Cerebellar nuclear complex (tissue), 1 donor: ENCODE measurements at places on chromosomes 11 and 22.

GRCh38 chr22:36297568-36297967, 44.6 kb downstream of the APOL1 start:
- no peak for DNase-seq

GRCh38 chr11:60145677-60146076, 37.2 kb downstream of the MS4A6A start:
- no peak for DNase-seq

GRCh38 chr11:125512106-125512505, 16.0 kb upstream of the FEZ1 start:
- no peak for DNase-seq

DNA sequence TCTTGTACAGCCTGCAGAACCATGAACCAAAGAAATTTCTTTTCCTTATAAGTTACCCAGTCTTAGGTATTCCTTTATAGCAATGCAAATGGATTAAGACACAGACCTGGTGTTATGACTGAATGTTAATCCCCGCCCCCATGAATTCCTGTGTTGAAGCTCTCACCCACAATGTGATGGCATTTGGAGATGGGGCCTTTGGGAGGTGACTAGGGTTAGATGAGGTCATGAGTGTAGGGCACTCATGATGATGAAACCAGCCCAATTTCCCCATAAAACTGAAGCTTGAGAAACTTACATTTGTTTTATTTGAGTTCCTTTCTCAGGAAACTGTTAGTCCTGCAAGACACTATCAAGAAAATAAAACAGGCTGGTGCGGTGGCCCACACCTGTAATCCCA, 115.8 kb upstream of the THY1 start:
- DNase-seq: no peak

DNA sequence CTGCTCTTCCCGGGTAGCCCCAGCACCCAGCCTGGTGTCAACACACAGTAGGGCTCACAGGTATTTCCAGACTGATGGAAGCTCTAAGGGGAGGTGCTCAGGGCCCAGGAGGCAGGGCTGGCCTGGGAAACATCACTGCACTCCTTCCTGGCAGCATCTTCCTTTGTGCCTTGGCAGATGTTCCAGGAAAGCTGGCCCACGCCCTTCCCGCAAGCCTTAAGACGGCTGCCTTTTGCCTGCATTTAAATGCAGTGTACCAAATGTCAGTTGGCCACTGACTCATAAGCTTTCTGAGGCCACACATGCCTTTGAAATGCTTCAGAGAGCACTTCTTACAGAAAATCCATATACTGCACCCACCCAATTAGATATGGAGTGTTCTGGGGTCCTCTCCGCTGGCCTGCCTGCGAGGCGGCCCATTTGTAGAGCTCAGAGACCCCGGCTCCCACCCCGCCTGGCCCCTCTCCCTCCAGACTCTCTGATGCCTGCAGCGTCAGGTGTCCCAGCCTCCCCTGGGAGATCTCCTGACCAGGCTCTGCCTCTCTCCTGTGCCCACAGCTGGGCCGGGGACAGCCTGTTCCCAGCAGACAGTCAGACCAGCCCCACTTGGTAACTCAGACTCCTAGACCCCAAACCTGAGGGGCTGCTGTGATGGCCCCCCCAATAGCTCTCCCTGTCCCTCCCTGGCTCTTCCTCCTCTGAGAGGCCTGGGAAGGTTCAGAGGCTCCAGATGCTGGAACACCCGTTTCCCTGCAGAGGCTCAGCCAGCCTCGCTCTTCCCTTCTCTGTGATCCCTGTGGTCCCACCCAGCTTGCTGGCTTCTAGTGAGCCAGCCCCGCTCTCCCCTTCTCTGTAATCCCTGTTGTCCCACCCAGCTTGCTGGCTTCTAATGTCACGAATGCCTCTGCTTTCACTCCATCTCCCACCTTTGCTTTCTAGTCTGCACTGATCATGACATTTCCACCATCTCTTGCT, 47.6 kb upstream of the THY1 start:
- DNase-seq: no peak

DNA sequence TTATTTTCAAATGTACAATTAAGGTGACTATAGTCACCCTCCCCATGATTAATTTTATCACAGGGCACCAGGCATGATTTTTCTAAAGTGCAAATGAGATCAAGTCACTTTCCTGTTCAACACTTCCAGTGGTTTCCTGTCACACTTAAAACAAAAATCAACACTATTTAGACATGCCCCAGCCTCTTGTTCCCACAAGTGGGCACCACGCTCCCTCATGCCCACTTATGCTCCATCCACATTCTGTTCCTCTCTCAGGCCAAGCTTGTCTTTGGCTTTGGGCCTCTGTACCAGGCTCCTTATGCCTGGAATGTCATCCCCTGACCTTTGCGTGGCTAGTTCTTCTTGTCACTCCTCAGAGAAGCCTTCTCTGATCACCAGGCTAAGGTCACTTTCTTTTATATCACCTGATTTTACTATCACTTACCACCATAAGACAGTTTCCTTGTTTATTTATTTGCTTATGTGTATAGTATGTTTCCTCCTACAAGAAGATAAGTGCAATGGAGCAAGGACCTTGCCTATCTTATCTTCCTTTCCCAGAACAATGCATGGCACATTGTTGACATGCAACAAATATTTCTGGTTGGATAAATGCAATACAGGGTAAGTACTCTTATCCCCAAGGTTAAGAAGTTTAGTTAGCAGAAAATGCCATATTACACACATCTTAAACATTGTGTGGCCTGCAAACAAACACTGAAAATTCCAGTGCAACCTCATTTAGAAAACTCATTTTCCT, 50.9 kb upstream of the PANX1 start:
- DNase-seq: no peak
